ENCODE measurements at places on chromosomes 3 and 15. TPM values are rescaled to one million over a fixed set of nuclear protein-coding genes. Genes with fewer than 3 reads are reported as not detected.

DNA sequence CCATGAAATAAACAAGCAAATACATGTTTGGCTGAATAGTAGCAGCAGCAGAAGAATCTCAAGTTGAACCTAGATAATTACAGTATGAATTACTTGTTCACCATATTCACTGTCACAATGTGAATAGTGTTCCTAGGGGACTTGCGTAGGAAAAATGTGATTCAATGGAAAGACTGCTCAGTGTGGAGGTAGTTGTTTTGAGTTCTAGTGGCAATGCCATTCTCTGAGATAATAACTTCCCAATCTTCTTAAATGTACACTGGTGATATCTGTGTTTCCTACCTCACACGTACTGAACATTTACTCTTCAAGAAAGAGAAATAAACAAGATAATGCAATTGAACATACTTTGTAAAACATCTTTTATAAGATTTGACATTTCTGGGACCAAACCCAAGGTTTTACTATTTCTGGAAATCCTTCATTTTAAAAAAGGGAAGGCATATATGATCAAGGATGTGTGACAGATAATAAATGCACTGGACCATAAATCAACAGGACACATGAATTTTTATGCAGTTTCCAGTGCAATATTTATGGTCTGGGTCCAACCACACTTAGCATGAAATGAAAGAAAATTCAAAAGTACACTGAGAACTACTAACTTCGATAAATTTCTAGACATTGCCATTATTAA, 598.3 kb upstream of the ZNF385D start:
- no peak for DNase-seq

GRCh38 chr3:188205992-188206416, 52.0 kb downstream of the LPP start:
- DNase-seq = no peak

GRCh38 chr3:134708671-134709070, 57.8 kb upstream of the KY start:
- no peak for DNase-seq

- no peak for DNase-seq
Observed at GRCh38 chr3:129702934-129703712, 96.6 kb upstream of the PLXND1 start.

- no peak for DNase-seq
Observed at GRCh38 chr15:58758141-58758540, 8.6 kb upstream of the ADAM10 start.

DNA sequence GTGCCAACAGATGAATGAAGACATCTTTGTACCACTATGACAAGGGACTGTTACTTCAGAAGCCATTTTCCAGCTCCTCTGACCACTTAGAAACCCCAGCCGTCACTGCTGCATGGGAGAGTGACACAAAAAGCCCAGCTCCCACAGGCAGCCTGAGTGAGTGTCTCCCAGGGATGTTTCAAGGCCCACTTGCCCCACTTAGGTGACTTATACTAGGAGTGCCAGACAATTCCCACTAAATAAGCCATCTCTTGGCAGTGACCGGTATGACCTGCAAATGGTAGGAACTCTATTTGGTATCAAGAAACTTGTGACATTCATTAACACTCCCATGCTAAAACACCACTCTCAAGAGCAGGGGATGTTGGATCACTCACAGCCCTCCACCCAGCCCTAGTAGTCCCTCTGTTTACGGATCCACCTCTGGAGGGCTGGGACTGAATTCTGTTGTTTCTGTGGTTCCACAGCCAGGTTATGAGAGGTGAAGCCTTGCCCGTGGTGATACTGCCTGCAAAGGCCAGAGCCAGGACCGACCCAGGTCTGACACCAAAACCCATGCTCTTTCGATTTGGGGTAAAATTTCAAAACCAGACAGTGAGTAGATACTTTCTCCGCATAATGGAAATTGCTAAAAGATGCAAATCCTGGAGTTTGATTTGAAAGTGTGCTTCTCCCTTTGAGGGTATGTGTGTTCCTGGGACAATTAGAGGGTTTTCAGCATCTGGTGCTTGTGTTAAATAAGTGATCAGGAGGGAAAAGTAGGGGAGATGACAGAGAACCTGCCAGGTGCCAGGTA, 14.5 kb downstream of the RBP1 start:
- no peak for DNase-seq

GRCh38 chr3:53100818-53101466, 29.3 kb downstream of the RFT1 start:
- DNase-seq = peak; percentile 79

- no peak for DNase-seq
Observed at GRCh38 chr3:58999134-58999773, 50.6 kb downstream of the CFAP20DC start.

- DNase-seq = peak; percentile 91
Observed at GRCh38 chr3:52845157-52845556, 10.3 kb upstream of the MUSTN1 start.

- no peak for DNase-seq
Observed at GRCh38 chr15:101359365-101359947, 64.4 kb upstream of the SNRPA1 start.

DNA sequence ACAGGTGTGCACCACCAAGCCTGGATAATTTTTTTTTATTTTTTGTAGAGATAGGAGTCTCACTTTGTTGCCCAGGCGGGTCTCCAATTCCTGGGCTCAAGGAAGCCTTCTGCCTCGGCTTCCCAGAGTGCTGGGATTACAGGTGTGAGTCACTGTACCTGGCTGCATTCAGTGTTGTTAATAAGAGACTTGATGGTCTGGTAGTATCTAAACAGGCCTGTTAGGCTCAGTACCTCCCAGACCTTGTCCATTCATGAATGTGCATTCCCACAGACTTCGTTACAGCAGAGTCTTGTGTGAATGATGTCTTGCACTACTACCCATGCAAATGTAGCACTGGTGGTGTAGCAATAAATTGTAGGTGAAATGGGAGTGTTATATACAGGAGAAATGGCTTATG, 17.7 kb downstream of the CMTM8 start:
- no peak for DNase-seq

DNA sequence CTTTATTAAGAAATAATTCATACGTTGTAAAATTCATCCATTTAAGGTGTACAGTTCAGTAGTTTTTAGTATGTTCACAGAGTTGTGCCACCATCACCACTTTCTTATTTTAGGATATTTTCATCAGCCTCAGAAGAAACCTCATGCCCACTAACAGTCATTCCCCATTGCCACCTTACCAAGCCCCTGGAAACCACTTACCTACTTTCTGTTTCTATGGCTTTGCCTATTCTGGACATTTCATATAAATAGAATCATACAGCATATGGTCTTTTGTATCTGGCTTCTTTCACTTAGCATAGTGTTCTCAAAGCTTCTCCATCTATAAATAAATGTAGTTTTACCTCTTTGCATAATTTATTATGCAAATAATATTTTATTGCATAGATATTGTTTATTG, 6.6 kb downstream of the FETUB start:
- DNase-seq = no peak

GRCh38 chr3:194279101-194279500, 72.0 kb downstream of the CPN2 start:
- DNase-seq = no peak

DNA sequence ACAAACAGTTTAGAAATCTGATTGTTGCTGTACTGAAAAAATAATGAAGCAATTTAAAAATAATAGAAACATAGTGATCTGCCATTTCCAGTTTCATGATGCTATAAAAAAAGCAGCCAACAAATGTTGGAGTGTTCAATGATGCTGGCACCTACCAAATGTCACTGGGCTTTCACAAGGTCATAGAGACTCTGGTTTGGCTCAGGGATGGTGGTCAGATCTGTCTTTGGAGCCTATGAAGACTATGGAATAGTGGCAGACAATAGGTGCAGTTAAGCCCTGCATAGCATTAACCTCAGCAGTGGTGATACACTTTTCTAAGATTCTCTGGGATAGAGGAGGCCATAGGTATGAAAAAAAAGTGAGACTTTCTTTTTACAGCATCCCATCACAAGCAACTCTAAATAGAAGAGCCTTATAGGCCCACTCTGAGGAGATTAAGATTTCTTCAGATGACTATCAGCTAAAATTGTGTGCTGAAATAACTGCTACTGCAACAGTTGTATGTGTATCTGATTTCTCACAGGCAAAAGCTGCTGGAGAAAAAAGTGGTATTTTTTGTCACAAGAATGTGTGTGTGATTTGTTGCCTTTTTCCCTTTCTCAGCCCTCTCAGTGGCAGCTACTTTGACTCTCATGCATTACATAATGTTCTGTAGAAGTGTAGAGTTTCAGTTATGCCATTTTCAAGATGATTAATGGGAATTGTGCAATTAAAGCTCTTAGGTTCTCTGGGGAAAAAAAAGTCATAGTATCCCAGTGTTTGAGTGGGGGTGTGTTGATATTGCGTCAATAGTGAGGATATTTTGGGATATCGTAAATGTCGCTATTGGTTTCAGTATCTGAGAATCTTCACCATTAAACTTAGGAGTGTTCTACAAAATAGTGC, 137.4 kb downstream of the MBNL1 start:
- DNase-seq = no peak

DNA sequence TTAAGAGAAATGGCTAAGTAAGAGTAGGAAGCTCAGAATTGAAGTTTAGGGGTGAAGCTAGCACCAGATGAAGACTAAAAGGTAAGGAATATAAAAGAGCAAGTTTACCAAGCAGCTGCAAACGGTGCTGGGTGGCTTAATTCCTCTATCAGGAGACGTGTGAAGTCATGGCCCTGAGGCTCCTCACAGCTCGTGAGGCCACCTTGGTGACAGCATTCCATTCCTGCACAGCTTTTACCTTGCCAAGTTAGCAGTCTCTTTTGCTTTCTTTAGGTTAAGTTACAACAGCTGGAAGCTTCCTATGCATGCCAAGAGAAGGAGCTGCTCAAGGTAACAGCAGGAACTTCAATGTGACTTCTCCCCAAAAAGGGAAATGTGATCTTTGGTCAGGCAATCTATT, 6.4 kb downstream of the TMCO5A start:
- DNase-seq = no peak

- DNase-seq = peak; percentile 62
Observed at GRCh38 chr3:126147147-126147931, 33.0 kb downstream of the ALDH1L1 start.

DNA sequence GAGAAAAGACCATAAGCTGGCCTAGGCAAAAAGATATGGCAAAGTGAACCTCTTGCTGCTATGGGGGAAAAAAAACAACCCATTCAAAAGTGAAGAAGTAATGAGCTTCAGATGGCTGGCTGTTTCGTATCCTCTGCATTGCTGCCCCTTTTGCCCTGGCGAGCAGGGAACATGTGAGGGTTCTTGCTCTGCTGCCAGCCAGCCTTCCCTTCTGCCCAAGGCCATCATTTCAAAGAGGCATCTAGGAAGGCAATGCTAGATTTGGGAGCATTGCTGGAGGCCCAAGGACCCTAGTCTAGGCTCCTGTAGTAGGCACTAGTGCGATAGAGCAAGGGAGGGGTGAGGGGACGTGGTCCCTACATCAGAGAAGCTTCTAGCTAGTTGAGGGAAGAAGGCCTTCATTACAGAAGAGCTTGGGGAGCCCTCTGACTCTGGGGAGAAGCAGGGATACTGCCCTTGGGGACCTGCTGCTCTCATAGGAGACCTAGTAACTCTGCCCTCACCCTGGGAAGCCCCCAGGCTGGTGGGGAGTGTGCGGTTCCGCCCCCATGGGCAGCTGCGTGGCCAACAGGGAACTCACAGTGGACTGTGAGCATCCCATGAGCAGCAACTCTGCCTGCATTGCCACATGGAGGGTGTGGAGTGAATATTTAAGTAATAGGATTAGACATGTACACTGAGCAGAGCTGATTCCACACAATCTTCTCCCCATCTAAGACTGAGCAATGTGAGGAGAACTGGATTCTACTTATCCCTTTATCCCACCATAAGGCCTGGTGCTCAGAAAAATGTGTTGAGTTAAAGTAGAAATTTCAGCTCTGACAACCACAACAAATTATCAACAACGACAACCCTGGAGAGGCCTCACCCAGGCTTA, 21.3 kb downstream of the ITGA11 start:
- peak; percentile 52 for DNase-seq

GRCh38 chr15:45123397-45123796, 6.3 kb downstream of the DUOXA1 start:
- DNase-seq = no peak

- DNase-seq = no peak
Observed at GRCh38 chr3:54427941-54428871, 305.9 kb downstream of the CACNA2D3 start.

- no peak for DNase-seq
Observed at GRCh38 chr3:126991366-126992200, 8.7 kb downstream of the PLXNA1 start.

TEX55 gene
- total RNA-seq = not detected

FES gene
- total RNA-seq = 41.8 TPM

PSMA4 gene
- 144 TPM for total RNA-seq

AMT gene
- 1.0 TPM for total RNA-seq

KNG1 gene
- total RNA-seq = 0.14 TPM

SLC25A26 gene
- 16.4 TPM for total RNA-seq

CLDN1 gene
- 0.46 TPM for total RNA-seq

EPHB3 gene
- 6.9 TPM for total RNA-seq

All from posterior vena cava (tissue), 2 donors.